Natural killer cell treated with Interleukin-12 subunit alpha and Interleukin-12 subunit beta and Interleukin-15 and Interleukin-18, amount 100 ng/mL, for 72 hours (primary cell): ENCODE measurements at places on chromosomes 4 and X. TPM values are rescaled to one million over a fixed set of nuclear protein-coding genes. Genes with fewer than 3 reads are reported as not detected.
A peak's percentile ranks its signal among the peaks of the same experiment; 100 is the strongest.

The VCX gene
- not detected for total RNA-seq

The NRK gene
- not detected for total RNA-seq

The CLDN2 gene
- total RNA-seq: not detected

The ABCB7 gene
- total RNA-seq: 21.7 TPM

The CT45A7 gene
- total RNA-seq: not detected

The PAGE5 gene
- not detected for total RNA-seq

DNA sequence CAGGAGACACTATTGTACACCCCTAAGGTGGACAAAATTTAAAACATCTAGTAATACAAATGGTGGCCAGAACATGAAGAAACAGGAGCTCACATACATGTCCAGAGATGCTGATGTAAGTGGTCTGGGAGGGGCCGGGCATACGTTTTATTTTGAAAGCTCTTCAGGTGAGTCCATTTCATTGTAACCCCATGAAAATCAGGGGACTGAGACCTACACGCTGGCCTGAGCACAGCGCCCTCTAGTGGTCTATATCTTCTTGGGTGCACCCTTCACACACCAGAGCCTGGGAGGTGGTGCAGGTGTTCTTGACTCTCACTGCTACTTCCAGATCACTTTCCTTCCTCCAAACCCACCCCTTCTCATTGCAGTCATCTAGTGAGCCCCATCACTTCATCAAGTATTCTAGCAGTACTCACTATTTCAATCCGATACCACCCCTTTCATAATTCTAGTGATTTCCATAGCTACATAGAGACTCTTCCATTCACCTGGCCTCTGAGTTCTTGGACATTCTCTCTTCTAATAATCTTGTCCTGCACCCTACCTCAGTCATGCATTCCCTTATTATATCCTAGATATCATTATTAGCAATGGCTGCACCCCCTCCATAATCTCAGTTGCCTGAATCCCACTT lies 4.3 kb upstream of the TLR6 start:
- DNase-seq: peak; percentile 76

DNA sequence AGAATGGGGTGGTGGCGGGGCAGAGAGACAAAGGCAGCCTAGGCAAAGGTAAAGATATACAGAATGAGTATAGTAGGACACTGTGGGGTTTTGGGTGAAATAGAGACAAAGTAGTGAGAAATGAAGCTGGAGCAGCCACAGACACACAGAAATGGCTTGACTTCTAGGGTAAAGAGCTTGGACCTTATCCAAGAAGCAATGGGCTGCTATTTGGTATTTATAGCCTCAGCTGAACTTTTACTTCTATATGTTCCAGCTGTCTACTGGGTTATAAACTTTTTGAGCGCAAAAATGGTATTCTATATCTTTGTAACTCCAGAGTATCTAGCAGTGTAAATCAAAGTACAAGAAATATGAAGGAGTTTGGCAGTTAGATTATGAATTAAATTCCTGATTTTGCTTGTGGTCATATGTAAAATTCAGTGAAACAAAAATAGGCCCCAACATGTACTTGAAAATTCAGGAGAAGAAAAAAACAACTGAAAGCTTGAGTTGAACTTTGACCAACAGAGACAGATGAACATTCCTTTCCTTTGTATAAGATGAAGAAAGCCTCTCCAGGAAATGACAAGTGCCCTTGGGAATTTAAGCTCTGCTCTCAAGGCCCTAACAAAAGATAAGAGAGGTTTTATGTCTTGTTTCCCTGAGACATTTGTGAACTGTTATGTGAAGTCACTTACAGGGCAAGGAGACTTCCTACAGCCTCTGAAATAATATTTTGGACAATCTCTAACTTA lies 354.1 kb downstream of the CHIC1 start:
- DNase-seq: no peak

DNA sequence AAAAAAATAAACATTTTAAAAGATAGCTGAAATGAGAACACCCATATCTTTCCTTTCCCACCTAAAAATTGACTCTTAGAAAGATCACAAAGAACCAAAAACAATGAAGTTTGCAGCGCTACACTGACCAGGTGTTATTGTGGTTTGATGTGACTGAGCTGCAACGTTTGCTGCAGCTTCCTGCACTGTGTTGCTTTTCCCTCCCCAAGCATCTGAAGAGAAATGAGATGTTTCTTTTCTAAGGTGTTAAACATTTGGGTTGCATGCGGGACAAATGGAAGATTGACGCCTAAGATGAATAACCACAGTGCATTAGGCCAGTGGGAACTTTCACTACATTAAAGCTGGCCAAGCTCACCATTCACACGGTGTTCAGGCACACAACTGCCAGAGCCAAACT lies 8.9 kb downstream of the LEF1 start:
- no peak for DNase-seq

- DNase-seq: no peak
Measured at GRCh38 chr4:31983677-31984076, 1263.5 kb downstream of the PCDH7 start.

DNA sequence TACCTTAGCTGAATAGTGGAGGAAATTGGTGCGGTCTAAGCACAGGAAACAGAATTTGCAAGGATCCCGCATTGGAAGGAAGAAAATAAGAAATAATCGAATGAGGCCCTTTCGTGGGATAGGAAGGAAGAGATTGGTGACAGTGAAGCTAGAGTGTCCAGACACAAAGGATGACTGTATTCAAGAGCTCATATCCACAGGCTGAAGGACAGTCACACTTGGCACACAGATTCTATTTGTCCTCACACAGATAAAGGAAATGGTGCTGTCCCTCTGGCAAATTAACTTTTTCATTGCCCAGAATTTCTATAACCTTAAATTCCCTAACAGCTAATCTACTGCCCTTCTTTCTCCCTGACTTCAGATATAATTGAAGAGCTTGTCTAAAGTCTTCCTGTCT lies 2188.9 kb upstream of the TENM3 start:
- no peak for DNase-seq

- no peak for DNase-seq
Measured at GRCh38 chr4:122663814-122664610, 43.1 kb upstream of the IL21 start.

DNA sequence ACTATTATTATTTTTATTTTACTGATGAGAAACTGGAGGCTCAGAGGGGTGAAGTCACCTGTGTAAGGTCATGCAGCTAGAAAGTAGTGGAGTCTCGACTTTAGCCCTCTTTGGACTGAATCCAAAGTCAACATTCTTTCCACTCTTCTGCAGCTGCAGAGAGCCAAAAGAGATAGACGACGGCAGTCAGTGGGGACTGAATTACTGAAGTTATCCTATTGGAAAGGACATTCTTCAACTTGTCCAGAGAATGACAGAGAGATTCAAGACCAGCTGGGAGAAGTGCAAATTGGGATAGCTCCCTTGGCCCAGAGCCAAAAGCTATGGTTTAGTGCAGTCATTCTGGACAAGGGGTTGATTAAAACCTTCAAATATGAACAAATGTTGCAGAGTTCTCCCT lies 42.5 kb downstream of the VGLL1 start:
- no peak for DNase-seq

- no peak for DNase-seq
Measured at GRCh38 chr4:184937745-184938144, 80.5 kb upstream of the HELT start.

- no peak for DNase-seq
Measured at GRCh38 chr4:89837385-89837992, 528 bp upstream of the SNCA start.

GRCh38 chr4:99947608-99948007 lies 1.2 kb upstream of the DNAJB14 start:
- no peak for DNase-seq

DNA sequence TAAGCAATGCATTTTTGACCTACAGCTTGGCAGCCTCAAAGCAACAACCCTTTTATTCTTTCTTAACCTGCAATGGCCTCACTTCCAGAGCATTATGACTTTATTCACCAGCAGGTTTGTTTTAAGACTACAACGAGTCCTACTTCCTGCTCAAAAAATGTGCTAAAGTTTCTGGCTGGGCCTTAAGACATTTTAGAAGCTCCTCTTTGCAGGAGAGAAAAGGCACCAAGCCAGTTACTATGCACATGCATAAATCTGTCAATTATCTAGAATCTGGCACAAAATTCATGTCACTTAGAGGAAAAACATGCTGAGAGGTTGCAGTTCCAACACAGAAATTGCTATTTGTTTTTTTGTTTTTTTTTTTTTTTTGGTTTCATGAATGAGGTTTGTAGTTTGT lies 223.0 kb upstream of the EPHA5 start:
- DNase-seq: no peak

DNA sequence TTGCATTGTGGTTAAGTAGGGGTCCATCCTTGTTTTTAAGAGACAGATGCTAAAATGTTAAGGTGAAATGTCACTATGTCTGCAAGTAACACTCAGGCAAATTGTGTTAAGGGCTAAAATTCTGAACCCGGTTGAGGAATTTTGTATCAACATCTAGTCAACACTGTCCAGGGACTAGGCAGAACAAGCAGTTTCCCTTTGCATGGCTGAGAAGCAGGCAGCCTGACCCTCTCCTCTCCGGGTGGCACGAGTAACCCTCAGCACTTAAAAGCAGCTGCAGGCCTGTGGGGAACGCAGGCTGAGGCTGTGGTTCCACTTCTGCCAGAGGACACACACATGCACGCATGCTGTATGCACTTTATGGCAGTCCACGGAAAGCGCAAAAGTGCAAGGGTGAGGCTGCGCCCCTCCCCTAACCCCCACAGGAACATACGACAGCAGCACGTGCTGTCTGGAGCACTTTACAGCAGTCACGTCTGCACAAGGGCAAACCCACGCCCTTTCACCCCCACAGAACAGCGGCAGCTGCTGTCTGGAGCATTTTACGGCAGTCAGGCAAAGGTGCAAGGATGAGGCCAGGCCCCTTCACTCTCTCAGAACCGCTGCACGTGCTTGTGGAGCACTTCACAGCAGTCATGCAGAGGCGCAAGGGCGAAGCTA lies 619 bp upstream of the MPC1L start:
- DNase-seq: no peak

DNA sequence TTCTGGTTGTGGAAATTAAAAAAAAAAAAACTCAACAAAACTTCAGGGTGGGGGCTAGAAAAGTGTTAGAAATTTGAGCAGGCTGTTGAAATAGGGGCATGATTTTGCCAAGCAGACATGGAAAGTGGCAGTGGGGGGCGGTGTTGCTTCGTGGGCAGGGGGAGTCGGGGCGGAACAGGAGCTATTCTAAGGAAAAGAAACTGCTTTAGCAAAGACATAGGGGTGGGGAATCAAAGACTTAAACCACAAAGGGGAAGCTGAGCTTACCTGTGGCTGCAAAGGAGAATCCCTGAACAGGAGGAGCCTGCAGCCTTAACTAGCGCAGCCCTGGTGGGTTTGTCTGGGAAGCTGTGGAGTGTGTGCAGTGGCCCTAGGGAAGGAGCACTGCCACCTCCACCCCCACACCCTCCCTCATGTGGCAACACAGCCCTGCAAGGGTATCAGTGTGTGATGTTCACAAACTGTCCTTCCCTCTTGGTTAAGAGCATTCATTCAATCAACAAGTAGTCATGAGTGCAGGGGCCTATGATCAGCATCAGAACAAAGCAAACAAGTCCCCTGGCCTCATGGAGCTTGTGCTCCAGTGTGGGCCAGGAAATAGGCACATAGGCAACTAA lies 20.5 kb downstream of the SEL1L3 start:
- no peak for DNase-seq

- no peak for DNase-seq
Measured at GRCh38 chr4:21113496-21114223, 413.4 kb downstream of the PACRGL start.

- DNase-seq: no peak
Measured at GRCh38 chr4:26342328-26343037, 21.7 kb downstream of the RBPJ start.

DNA sequence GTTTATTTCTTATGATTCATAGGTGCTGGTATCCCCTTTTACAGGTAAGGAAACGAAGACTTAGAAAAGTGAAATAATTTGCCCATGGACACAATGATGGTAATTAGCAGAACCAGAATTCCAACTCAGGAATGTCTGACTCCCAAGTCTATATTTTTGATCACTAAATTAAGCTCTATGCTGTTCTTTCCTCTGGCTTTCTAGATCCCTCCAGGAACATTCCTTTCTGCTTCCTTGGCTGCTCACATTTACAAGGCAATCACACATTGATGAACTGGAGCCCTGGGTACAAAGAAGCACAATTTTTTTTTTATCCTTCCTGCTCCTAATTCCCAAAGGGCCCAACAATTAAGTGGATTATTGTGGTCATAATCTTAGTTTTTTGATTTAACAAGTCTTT lies 7.0 kb upstream of the CDKN2AIP start:
- no peak for DNase-seq

DNA sequence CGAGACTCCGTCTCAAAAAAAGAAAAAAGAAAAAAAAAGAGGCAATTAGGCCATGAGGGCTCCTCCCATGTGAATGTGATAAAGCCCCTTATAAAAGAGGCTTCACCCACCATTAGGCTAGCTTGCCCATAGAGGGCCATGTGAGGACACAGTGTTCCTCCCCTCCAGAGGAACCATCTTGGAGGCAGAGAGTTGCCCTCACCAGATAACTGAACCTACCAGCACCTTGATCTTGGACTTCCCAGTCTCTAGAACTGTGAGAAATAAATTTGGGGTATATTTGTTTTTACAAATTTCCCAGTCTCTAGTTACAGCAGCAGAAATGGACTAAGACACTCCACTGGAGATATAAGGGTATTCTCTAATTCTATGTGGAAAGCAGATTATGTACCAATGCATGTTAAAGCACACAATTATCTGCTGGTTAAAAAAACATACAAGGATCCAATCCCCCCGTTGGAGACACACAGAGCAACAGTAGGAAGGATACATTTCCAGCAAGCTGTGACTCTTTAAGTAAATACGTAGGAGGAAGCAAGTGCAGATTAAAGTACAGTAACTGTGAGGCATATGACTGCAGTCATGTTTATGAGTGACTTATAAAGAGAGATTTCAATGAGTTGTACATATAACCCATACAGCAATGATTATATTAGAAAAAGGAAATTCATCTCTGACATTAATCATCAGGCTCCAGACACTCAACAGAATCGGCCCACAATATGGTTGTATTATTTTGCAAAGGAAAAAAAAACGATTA lies 21.4 kb downstream of the SH3RF1 start:
- DNase-seq: no peak

- no peak for DNase-seq
Measured at GRCh38 chr4:147037069-147037468, 91.4 kb upstream of the TTC29 start.
